ENCODE measurements at places on chromosomes 6 and 20.
A peak's percentile ranks its signal among the peaks of the same experiment; 100 is the strongest.

- DNase-seq: no peak
Observed at GRCh38 chr6:41269166-41269565, 17.3 kb downstream of the TREM1 start.

DNA sequence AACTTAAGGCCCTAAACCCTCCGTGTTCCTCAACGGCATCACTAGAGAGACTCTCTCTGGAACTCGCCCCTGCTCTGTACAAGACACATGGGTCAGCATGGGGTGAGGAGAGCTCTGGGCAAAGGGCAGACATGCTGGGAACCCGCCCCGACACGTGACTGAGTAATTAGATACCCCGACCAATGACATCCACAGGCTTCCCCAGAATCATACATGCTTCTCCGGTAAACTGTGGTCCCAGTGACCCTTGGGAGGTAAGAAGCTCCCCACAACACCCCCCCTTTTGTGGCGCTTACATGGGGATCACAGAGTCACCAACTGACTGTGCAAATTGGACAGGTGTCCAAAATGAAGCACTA is 31.7 kb upstream of the RPS6KA2 start:
- no peak for DNase-seq

DNA sequence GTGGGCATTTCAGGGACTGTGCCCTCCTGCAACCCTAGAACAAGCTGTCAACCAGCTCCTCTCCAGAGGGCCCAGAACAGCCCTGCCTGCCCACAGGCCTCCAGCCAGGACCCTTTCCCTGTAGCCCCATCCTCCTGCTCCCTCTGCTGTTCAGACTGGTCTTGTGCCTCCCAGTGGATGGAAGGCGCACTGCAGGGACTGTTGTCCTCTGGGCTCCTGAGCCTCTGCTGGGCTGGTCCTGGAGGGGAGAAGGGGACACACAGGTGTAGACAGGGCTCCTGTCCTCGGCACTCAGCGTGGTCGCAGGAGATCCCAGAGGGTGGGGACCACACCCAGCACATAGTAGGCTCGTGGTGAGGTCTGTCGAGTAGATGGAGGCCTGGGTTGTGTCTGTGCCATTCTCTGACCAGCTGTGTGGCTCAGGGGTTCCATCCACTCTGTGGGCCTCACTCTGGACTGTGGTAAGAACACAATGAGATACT is 11.5 kb downstream of the ITPR3 start:
- no peak for DNase-seq

- DNase-seq: no peak
Observed at GRCh38 chr6:160122744-160123143, 1.1 kb downstream of the SLC22A1 start.

DNA sequence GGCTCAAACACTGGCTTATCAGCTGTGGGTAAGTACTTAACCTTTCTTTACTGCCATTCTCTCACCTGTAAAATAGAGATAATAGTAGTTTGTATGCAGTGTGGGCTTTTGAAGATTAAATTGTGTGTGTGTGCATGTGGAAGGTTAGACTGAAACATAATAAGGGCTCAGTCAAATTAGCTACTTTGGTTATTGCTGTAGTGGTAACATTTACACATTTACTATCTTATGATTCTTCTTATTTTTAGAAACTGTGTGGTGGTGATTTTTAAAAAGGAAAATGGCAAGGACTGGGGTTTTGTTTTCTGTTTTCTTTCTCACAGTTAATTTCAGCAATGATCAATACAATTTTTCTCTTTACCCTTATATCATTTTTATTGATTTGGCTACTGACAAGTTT is 206.9 kb downstream of the NKAIN2 start:
- DNase-seq: no peak

DNA sequence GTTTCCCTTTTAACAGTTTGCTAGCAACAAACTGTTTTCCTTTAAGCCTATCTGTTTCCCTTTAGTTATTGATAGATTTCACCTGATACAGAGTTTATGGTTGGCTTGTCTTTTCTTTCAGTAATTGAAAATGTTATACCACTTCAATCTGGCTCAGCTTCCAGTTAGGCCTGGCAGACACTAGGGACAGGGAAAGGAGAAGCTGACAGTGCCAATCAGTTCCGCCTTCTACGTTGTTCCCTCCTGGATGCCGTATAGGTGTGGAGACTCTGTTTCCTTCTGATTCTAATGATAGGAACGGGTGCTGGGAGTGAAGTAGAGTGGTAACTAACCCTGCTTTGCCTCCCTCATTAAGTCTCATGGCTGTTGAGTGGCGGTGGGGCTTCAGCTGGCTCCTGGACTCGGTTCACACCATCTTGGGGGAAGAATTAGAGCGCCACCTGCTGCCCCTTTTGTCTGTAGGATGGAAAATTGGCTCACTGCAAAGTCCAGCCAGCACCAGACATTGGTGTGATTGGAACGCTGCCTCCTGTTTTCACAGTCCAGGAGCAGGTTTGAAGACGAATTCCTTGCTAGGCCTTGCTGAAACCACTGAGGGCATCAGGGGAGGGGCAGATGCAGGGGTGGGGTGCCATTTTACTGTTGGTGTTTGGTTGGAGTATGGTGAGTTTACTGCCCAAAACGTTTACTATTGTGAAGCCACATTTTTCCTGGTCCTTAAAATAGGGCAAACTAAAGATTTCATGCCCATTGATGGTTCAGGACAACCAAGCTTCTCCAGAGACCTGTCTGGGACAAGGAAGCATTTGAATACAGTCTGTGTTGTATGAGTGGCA is 1729.5 kb downstream of the GRIK2 start:
- peak; percentile 64 for DNase-seq

DNA sequence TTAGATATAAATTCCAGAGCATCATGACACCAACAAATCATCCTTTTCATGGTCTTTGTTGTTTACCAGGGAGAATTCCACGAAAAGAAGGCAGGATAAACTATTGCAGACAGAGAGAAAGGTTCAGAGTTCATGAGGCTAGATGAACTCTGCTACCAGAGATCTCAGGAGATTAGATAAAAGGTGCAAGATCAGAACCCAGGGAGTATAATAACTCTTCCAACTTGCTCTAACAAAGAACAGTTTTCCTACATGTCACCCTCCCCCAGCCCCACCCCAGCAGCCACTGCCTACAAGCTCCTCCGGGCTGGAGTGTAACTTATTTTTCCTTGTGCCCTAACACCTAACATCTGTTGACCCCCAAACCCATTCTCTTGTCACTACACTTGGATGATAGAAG is 13.9 kb upstream of the CITED2 start:
- no peak for DNase-seq

DNA sequence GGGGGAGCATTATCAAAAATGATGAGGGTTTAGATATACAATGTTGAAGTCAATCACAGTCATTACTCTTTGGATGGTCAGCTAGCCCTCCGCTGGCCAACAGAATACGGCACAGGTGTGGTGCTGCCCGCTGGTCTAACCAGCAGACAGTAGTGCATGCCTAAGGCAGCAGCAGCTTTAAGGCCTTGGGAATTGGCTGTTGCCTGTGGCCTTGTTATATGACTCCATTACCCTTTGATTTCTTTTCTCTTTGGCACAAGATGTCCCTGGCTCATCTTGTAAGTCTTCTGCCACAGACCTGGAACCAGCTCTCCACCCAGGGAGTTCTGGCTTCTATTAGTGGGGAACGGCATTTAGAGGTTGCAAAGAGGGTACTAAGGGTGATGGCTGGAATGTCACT is 110.2 kb downstream of the WDR27 start:
- DNase-seq: no peak

- no peak for DNase-seq
Observed at GRCh38 chr20:57598491-57598890, 21.7 kb downstream of the ZBP1 start.

DNA sequence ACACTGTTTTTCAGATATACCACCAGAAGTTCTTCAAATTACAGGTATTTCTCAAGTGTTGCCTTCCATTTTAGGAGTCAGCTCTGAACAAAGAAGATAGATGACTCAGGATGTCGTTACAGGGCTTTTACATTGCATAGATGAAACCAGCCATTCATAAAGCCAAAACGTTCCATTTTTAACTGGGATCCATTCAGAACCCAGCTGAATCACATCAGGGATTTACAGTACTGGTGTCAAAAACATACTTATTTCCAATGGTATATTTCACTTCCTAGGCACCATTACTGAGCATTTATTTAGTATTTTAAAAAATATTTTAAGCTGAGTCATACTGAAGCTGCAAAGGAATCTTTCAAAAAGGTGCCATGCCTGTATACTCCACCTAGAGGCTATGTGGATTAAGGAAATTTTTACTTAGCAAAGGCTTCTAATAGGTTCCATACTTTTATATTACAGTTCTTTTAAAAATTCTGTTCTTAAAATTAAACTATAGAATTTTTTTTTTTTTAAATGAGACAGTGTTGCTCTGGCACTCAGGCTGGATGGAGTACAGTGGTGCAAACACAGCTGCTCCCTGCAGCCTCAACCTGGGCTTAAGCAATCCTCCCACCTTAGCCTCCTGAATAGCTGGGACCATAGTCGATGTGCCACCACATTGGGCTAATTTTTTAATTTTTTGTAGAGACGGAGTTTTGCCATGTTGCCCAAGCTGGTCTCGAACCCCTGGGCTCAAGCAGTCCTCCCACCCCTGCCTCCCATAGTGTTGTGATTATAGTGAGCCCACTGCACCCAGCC is 2.6 kb downstream of the ASF1A start:
- no peak for DNase-seq

GRCh38 chr6:75893776-75894152 is 144.7 kb downstream of the MYO6 start:
- no peak for DNase-seq

DNA sequence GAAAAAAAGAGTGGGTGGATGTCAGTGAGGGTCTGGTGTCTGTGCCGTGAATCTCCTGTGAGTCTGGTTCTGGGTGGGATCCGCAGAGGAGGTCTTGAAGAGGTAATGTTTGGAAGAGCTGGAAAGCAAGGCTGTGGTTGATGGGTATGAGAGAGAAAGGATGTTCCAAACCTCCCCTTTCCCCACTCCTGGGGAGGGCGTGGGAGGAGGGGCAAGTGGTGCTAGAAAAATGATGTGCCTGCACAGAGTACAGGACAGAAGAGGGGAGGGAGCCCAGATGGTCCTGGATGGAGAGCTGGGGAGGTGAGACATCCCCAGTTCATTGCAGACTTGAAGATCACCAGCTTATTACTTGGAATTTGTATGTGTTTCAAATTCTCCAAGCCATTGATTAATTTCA is 3.1 kb downstream of the CNPY3 start:
- no peak for DNase-seq

- DNase-seq: no peak
Observed at GRCh38 chr20:47720636-47721427, 64.4 kb downstream of the SULF2 start.

- DNase-seq: no peak
Observed at GRCh38 chr6:135586388-135586787, 88.8 kb upstream of the AHI1 start.

GRCh38 chr6:166580076-166581050 is 6.1 kb downstream of the RAMACL start:
- no peak for DNase-seq

- DNase-seq: no peak
Observed at GRCh38 chr6:87590990-87591389, 1.1 kb downstream of the ORC3 start.

DNA sequence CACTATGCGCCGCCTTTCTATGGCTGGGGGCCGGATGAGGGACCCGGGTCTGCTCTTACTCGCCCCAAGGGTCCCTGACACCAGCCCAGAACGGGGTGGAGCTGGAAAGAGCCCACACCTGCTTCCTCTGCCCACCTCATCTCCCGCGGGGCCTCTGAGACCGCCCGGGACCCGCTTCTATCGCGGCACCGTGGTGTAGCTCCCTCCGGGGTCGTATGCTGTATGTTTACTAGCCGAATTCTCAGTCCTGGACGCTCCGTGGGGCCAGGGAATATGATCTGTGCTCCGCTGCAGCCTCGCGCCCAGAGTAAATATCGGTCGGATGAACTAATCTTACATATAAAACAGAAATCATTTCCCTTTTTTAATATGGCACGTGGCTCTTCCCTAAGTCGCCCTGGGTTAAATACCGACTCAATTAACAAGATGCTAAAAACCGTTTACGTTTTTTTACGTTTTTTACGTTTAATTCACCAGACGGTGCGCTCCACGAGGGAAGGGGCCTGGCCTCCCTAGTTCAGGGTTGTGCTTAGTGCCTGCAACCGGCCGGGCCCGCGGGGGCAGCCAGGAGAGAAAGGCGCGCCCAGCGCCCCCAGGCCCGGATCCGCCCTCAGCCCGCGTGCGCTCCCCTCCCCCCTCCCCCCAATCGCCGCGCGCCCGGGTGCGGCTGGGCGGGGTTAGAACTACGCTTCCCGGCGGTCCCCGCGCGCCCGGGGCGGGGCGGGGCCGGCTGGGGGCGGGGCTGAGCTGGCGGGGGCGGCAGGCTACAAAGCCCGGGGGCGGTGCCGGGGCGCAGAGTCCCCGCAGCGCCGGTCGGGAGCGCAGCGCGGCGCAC is at the start of gene RBM38:
Gene RBM38 (plus strand): TSS at position 793 of the 835 bp plus-strand sequence. CDS start 186 bp downstream, outside the sequence.
- DNase-seq: peak; percentile 70

GRCh38 chr20:4550740-4551139 is 171.0 kb upstream of the PRND start:
- no peak for DNase-seq

- peak; percentile 64 for DNase-seq
Observed at GRCh38 chr6:166106076-166106686, 61.5 kb downstream of the TBXT start.

DNA sequence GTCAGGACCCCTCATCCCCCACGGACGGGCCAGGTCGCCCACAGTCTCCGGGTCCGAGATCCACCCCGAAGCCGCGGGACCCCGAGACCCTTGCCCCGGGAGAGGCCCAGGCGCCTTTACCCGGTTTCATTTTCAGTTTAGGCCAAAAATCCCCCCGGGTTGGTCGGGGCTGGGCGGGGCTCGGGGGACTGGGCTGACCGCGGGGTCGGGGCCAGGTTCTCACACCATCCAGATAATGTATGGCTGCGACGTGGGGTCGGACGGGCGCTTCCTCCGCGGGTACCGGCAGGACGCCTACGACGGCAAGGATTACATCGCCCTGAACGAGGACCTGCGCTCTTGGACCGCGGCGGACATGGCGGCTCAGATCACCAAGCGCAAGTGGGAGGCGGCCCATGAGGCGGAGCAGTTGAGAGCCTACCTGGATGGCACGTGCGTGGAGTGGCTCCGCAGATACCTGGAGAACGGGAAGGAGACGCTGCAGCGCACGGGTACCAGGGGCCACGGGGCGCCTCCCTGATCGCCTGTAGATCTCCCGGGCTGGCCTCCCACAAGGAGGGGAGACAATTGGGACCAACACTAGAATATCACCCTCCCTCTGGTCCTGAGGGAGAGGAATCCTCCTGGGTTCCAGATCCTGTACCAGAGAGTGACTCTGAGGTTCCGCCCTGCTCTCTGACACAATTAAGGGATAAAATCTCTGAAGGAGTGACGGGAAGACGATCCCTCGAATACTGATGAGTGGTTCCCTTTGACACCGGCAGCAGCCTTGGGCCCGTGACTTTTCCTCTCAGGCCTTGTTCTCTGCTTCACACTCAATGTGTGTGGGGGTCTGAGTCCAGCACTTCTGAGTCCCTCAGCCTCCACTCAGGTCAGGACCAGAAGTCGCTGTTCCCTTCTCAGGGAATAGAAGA is 978 bp downstream of the HLA-A start:
- no peak for DNase-seq

GRCh38 chr20:16459019-16459700 is 114.1 kb downstream of the KIF16B start:
- no peak for DNase-seq

GRCh38 chr6:81863123-81863522 is 110.6 kb upstream of the TENT5A start:
- DNase-seq: no peak

GRCh38 chr6:29967379-29968010 is 25.2 kb downstream of the HLA-A start:
- DNase-seq: peak; percentile 53

- DNase-seq: no peak
Observed at GRCh38 chr20:36862857-36863668, 12.9 kb upstream of the TLDC2 start.
